ENCODE measurements at places on chromosomes 13 and 19.

GRCh38 chr19:10520652-10521318 lies 3.5 kb upstream of the S1PR5 start:
- peak; percentile 41 for DNase-seq

DNA sequence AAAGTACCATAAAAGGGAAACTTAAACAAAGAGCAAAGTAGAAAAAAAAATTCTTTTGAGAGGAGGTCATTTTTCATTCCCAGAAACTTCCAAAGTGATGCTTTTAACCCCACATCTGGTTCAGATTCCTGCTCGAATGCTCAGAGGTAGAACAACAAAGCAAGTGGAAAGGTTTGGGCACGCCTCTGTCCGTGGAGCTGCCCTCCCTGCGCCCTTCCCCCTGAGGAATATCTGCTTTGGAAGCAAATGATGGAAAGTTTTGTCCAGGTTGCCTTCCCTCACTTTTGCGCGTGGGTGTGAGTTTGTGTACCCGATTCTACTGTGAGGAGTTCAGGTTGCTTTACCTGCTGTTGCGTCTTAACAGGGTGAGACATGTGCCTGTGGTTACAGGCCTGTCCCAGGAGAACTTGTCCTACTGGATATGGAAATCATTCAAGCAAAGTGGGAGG lies 110.2 kb downstream of the KLF5 start:
- no peak for DNase-seq

DNA sequence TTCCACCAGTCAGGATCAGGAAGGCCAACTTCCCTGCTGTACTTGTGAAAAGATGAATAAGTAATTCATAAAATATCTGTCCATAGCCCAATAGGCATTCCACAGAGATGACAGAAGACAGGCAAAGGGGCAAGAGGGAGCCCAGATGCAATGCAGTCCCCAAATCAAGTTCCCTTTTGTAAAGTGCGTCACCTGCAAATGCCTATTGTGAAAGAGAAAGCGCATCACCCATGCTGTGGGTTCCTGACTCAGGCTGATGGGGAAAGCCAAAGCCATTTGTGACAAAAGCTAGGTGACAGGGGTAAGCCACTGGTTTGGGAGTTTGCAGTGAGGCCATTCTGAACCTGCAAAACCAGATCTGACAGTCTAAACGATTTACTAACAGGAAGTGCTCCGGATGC lies 157.5 kb upstream of the ZNF536 start:
- no peak for DNase-seq

GRCh38 chr13:33799950-33800592 lies 17.9 kb upstream of the RFC3 start:
- peak; percentile 29 for DNase-seq

GRCh38 chr19:18700501-18701249 lies 17.2 kb downstream of the CRTC1 start:
- peak; percentile 98 for DNase-seq

GRCh38 chr19:11598103-11598483 lies 810 bp downstream of the ZNF627 start:
- DNase-seq: peak; percentile 49

GRCh38 chr13:38398711-38399493 lies 49.3 kb downstream of the UFM1 start:
- no peak for DNase-seq

- no peak for DNase-seq
These were observed 87.8 kb downstream of the FNDC3A start for GRCh38 chr13:49063497-49063896.

DNA sequence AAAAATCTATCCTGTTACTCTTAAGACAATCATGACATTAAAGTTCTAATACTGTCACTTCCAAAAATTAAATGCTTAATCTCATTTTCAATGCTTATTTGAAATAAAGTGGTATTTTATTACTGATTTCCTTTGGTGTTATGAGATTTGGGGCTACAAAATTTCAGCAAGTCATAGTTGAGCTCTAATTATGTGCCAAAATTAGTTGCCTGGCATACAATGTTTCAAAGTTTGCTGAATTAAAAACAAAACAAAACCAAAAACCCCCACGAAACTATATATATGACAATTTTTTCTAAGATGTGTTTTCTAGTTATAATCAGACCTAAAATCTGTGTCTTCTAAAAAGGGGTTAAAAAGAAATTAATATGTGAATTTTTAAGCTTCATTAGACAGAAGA lies 62.2 kb downstream of the KCNRG start:
- DNase-seq: no peak

DNA sequence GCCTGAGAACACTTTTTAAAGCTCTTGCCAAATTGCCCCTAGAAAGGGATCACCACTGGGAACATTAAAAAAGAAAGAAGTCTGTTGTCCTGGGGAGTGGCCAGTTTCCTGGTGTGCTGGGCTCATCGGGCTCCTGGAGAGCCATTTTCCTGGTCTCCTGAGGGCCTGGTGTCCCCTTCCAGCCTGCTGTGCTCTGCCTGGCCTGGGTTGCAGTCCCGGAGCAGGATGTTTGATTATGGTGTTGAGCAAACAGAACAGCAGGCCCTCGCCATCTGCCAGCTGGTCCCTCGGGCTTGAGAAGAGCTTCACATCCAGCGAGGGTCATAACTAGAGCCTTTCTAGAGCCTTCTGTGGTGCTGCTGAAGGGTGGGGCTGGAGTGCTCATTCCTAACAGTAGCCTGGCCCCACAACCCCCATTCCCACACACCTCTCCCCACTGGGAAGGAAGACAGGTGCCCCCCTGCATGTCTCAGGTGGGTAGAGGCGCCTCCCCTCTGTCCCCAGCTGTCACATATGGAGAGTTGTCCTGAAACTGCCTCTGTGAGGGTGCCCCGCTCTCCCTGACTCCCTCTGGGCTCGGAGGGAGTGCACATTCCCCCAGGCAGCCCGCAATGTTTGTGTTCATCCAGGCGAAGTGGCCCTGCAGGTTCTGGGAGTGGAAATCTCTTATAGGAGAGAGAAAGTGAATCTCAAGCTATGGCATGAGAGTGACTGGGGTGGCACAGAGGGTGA lies 151.1 kb downstream of the SIPA1L3 start:
- DNase-seq: peak; percentile 96

- no peak for DNase-seq
These were observed 137.1 kb upstream of the WASF3 start for GRCh38 chr13:26420282-26420960.

GRCh38 chr13:22196777-22197176 lies 525.9 kb downstream of the FGF9 start:
- peak; percentile 19 for DNase-seq

DNA sequence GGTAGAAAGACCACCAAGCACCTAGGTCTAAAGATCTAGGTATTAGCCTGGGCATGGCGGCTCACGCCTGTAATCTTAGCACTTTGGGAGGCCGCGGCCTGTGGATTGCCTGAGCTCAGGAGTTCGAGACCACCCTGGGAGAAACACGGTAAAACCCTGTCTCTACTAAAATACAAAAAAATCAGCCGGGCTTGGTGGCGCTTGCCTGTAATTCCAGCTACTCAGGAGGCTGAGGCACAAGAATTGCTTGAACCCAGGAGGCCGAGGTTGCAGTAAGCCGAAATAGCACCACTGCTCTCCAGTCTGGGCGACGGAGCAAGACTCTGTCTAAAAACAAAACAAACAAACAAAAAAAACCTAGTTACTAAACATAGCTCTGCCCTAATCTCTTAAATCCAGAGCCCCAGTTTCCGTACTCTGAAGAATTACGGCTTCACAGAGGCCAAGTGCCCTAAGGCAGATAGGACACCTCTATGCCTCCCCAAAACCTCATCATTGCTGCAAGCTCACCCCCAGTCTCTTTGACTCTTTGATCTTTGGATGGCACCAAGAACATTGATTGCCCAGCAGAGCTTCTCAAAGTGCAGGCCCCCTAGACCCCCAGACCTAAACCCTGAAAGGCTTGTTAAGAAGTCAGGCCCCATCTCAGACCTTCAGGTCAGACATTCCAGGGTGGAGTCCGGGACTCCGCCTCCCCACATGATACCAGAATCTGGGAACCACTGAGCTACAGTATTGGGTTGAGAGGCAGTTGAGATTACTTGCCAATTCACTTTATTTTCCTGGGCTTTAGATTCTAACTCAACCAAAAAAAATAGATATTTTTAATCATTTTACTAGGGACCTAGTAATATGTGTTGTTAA lies 2.8 kb downstream of the COL4A2 start:
- DNase-seq: no peak

- DNase-seq: peak; percentile 64
These were observed 27.3 kb upstream of the FXYD3 start for GRCh38 chr19:35088131-35088913.

DNA sequence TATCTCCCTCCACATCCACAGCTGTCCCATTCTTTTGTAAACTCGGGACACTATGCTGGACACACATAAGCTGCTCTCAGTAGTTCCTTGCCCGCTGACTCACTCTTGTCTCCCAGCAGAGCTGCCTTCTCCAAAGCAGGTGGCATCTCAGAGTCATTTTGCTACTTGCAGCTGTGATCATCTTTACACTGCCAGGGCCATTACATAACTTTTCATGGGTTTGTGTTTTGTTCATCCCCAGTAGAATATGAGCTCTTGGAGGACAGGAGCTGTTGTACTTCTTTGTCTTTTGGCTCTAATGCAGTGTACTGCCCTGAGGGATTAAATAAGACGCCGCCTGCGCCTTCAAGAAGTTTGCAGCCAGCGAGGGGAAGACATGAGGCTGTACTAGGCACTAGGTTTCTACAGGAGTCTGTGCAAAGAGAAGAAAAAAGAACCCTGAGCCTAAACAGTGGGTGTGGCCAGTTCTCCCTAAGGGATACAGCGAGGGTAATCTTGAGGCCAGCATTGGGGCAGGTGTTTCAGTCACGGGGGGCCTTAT lies 40.8 kb upstream of the GPR183 start:
- DNase-seq: no peak

DNA sequence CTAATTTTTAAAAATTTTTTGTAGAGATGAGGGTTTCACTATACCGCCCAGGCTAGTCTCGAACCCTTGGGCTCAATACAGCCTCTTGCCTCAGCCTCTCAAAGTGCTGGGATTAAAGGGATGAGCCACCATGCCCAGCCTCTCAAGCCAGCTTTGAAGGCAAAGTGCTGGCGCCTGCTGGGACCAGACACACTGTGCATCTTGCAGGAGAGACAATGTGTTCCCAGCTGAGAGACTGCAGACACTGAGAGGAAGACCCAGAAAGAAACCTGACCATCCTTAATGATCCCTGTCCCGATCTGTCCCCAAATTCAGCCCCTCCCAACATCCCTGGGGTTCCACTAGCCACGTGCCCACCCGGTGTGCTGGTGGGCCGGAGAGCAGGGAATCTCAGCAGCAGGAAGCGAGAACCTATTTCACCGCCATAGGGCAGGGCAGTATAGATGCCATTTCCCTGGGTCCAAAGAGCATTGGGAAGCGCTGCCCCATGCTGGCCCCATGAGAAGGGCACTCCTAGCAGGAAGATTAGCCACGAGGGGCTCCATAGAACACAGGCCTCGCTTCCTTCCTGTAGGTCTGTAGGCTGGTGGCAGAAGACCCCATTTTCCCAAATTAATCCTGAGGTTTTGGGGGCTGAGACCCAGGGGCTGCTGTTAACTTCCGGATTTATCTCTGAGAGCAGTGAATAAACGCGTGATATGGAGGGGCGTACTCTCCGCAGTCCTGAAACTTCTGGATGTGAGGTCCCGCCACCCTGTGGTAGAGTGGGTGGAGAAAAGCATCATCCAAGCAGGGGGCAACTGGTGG lies 968 bp downstream of the RAVER1 start:
- DNase-seq: no peak

DNA sequence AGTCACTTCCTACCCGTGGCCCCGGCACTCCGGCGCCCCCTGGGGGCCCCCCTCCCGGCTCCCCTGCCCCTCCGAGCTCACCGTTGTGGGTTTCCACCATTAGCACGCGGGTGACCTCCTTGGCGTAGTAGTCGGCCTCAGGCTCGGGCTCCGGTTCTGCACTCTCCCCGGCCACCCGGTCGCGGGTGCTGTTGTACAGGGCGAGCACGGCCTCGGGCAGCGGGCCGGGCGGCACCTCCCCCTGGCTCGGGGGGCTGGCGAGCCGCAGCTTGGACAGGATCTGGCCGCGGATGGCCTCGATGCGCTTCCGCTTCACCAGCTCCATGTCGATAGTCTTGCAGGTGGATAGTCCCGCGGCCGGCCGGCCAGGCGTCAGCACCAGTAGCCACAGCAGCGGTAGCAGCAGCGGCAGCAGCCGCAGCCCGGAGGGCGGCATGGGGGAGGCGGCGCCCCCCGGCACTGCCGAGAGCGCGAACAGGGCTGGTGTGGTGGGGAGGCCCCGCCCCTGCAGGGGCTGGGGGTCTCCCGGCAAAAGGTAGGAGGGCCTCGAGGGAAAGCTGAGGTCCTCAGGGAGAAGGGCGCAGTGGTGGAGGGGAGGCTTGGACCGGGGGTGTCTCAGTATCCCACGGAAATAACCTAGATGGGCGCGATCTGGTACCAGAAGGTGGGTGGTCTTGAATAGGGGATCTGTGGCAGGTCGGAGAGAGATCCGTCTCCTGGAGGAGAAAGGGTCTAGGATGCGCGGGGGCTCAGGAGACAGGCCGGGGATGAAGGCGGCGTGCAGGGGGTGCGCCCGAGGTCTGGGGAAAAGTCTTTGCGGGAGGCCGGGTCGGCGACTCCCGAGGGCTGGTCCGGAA lies 885 bp downstream of the TGFB1 start:
- DNase-seq: peak; percentile 78

DNA sequence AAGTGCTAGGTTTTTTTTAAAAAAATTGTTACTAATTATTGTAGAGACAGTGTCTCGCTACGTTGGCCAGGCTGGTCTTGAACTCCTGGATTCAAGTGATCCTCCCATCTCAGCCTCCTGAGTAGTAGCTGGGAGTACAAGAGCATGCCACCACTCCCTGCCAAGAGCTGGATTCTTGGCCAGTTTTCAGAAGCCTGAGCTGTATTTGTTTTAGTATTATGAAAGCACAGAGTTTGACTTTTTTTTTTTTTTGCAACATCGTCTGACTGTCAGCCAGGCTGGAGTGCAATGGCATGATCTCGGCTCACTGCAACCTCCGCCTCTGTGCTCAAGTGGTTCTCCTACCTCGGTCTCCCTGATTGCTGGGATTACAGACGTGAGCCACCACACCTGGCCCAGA lies 7.0 kb downstream of the ARMC6 start:
- no peak for DNase-seq

GRCh38 chr13:79128158-79128557 lies 277.9 kb downstream of the RBM26 start:
- DNase-seq: no peak

GRCh38 chr13:106990594-106990993 lies 422.7 kb upstream of the ARGLU1 start:
- DNase-seq: no peak

- peak; percentile 77 for DNase-seq
These were observed 446.4 kb downstream of the DCT start for GRCh38 chr13:94033098-94033497.

GRCh38 chr19:2138061-2138728 lies 13.2 kb downstream of the AP3D1 start:
- no peak for DNase-seq

- peak; percentile 58 for DNase-seq
These were observed 231.5 kb upstream of the KLHL1 start for GRCh38 chr13:70339738-70340137.

DNA sequence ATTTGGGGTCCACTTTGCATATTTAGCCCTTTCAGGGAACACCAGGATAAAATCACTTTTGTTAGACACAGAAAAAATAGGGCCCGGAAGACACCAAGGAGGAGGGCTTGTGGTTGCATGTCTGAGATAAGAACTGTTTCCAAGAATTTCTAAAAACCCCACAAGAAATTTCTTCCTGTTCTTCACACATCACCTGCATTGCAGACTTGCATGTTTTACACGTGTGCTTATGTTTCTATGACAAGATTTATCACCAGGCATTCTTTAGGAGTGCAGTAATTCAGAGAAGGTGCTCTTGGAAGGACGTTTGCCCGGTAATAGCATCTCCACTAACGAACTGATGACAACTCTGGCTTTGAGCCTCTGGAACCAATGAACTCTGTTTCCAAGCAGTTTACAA lies 7.1 kb upstream of the ACTL9 start:
- DNase-seq: no peak
